ENCODE measurements at places on chromosomes 1 and 21. TPM values are rescaled to one million over a fixed set of nuclear protein-coding genes. Genes with fewer than 3 reads are reported as not detected.

DNA sequence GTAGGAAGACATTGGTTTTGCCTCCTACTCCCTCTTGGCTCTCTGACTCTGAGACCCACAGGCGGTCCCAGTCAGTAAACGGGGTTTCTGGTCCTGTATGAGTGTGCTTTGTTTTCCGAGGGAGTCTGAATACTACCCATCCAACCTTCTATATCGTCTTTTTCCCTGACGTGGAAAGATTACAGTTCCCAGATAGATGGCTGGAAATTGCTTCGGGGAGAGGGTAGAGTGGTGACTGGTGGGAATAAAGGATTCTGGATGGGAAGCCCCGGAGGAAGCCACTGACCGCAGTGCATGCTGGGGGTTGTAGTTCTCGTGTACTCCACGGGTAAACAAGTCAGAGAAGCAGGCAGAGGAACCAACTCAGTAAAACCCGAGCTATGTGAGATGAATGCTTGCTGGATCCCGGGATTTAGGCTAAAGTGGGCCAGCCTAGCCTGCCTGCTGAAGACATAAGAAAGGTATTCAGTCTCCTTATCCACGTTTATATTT is 66.2 kb upstream of the IRF2BP2 start:
- no peak for DNase-seq

GRCh38 chr1:216984536-216984935 is 261.3 kb upstream of the ESRRG start:
- DNase-seq: no peak

- no peak for DNase-seq
These were observed 12.0 kb upstream of the HUNK start for GRCh38 chr21:31860851-31861250.

CHODL gene
- polyA plus RNA-seq: not detected
